ENCODE measurements at places on chromosomes 5 and 9.
A peak's percentile ranks its signal among the peaks of the same experiment; 100 is the strongest.

DNA sequence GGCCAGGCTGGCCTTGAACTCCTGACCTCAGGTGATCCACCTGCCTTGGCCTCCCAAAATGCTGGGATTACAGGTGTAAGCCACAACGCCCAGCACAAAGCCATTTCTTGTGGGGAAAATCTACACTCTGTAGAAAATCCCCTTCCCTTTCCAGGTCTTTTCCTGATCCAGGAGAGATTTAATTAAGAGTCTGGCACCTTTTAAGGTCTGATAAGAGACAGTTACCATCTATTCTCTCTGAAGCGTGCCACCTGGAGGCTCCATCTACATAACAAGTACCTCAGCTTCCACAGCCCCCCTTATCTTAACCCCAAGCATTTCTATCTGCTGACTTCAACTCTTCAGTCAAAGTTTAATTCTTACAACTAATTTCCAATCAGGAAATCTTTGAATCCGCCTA lies 71.4 kb upstream of the CDK20 start:
- DNase-seq = no peak

DNA sequence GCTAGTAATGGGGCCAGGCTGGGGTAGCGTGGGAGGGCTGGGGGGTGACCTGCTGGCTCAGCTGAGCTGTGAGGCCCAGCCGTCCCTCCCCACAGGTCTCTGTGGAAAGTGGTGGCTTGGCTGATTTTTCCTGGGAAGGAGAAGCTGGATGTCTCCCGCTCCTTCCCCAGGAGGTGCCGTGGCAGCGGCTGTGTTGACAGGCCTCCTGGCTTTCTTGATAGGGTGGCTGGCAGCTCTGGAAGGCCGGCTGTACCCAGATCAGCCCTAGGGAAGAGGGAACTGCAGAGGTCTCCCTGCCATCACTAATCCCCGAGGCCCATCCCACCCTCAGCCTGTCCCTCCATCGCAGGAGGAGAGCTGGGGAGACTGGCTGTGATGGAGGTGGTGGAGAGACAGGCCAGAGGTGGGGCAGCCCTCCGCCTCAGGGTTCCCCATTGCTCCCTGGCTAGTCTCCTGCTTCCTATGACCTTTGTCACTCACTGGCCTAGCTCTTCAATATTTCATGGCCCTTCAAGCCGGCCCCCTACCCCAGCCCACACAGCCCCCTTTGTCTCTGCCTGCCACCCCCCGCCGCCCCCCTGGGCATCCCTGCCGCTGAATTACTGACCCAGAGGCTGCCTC lies 6.8 kb downstream of the CXXC5 start:
- no peak for DNase-seq

GRCh38 chr9:131361202-131361833 lies 32.6 kb upstream of the PRRC2B start:
- peak; percentile 12 for DNase-seq

DNA sequence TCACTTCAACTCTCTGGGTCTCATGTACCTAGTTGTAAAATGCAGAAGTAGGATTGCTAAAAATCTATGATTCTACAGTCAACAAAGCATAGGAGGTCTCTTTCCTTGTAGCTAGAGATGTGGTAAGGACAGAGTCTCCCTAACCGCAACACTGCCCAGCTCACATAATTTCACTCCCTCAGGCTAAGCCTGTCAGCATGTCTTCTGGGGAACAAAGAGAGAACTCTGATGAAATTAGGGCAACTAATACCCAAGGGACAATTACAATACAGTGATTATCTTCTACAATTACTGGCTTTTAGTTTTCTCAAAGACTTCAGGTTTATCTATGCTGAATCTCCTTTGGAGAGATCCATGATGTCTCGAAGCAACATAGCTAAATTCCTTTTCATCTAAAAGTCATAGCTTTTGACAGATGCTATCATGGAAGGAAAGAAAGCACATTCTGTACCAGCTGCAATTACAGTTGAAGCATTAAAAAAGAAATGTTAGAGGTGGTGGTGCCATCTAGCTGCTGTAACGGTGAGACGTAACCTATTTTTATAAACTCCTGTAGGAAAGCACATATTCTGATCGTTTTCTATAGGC lies 141.1 kb upstream of the TARS1 start:
- no peak for DNase-seq

DNA sequence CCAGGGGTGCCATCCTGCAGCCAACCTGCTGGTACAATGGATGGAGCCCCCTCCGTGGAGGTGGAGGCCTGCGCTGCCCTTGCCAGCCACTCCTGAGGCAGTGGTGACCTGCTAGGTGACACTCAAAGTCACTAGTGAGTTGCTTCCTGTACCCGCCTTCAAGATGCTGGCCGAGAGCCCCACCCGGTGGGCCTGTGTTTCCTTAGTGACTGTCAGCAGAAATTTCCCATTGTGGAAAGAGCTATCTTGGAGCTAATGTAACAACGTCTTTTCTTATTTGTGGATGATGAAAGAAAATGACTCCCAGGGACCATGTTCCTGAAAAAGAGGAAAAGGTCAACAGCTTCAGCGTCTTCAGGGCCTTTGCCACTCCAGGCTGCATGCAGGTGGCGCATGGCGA lies 117.0 kb upstream of the BOD1 start:
- DNase-seq = no peak

- no peak for DNase-seq
Observed at GRCh38 chr5:67305913-67306710, 109.5 kb upstream of the CD180 start.

- DNase-seq = no peak
Observed at GRCh38 chr9:96193236-96193755, 108.7 kb downstream of the HSD17B3 start.

DNA sequence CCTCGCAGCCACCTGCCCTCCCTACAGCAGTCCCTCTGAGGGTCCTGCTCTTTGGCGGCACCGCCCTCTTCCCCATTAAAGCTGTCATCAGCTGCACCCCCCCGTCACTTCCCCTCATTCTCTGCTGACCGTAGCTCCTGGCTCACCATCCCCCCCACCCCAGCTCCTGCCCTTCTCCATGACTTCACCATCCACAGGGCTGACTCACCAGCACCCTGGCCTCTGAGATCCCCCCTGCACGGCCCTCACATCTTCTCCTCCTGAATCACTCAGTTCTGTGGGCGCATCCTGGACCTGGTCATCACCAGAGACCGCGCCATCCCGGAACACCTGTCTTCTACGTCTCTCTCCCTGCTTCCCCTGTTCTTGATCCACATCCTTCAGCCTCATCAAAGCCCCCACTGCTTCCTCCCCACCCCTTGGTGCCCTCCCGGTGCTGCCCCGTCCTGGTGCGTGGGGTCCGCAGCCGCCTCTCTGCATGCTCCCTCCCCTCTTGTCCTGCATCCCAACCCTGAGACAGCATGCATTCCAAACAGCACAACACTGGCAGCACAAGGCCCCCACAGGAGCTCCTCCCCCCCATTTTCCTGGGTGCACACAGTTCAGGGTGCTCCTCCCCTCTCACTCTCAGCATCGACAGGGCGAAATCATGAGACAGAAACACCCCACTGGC lies 12.9 kb downstream of the FLT4 start:
- DNase-seq = no peak

GRCh38 chr5:159874263-159874662 lies 42.0 kb upstream of the ADRA1B start:
- DNase-seq = no peak

DNA sequence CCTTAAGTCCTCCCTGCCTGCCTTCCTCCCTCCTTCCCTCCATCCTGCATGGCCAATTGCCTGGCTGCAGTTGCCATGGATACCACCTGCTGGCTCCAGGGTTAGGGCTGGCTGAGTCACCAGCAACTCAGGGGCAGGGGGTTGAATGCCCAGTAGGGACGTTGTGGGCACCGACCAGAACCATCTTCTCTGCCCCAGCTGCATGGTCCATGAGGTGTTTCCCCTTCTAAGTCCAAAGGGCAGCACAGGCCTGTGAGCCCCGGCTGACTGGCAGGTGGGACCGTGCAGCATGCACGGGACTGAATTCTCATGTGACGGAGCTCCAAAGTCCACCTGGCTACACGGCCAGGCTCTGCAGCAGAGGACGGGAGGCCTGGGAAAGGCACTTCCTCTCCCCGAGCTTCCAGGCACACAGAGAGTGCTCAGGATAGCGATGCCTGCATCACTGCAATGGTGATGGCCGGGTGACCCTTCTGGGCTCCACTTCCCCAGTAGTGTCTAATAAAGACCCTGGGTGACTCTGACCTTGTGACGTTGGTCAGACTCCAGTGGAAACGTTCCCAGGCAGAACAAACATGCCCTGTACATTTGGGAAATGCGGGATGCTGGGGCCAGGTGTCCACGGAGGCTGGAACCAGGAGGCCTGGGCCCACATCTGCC lies 5.7 kb downstream of the ASS1 start:
- no peak for DNase-seq

GRCh38 chr9:16787724-16788123 lies 82.7 kb downstream of the BNC2 start:
- no peak for DNase-seq

Measured in CD4-positive, alpha-beta T cell treated with Interleukin-10 for 1 hour (primary cell).